ENCODE measurements at places on chromosomes 2 and 18.

GRCh38 chr2:164000176-164000575 is 264.4 kb upstream of the FIGN start:
- DNase-seq = no peak

GRCh38 chr2:217756375-217757107 is 246.3 kb downstream of the TNS1 start:
- peak; percentile 91 for DNase-seq

GRCh38 chr2:173357346-173357745 is 2.7 kb downstream of the CDCA7 start:
- no peak for DNase-seq

DNA sequence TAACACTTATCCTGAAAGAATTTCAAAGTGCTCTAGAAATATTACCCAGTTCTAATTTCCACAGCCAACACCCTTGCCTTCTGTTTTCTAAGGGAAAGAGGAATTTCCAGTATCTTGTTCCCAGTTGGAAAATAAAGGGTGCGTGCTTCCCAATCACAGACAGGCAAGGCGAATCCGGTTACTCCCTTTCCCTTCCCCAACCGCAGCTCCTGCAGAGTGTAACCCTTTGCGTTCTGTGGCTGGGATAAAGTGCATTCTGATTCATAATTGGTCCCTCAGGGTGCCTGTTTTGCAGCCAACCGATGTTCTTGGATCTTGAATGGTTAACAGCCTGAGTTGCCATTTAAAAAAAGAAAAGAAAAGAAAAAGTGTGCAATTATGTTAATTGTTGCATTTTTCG is 40.6 kb upstream of the PGAP1 start:
- DNase-seq = no peak

DNA sequence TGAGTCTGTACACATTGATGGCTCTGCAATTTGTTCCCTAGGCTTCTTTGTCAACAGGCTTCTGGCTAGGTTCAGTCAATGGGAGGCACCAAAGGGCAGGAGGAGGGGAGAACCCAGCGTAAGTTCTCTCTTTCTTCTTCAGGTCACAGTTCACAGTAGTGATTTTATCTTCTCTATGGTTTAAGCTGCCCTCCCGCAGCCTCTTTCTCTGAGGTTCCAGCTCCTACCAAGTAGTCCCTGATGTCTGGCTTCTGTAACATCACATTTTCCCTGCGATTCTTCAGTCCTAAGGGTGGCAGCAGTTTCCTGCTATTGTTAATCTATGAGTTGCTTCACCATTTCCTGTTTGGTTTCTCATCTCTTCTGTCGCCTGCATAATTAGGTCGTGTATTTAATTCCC is 107.4 kb downstream of the CPO start:
- no peak for DNase-seq

- DNase-seq = no peak
These were observed 52.7 kb upstream of the CALCRL start for GRCh38 chr2:187500585-187501359.

GRCh38 chr18:47754311-47755101 is 176.0 kb downstream of the SMAD2 start:
- DNase-seq = no peak

DNA sequence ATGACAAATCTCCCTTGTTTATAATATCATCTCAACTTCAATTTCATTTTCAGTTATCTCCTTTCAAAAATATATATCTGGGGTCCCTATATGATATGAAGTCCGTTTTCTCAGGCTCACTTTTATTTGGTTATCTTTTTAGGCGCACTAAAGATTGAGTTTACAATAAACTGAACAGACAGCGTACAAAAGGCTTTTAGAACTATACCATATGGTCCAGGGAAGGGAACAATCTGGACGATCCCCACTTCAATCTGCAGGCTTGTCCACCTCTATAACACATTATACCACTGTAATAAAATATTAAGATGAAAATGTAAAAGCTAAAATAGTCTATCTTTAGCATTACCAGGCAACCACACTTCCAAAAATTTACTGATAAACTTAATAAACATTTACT is 289.9 kb downstream of the ZEB2 start:
- no peak for DNase-seq

- no peak for DNase-seq
These were observed 42.0 kb downstream of the SP140 start for GRCh38 chr2:230267556-230267955.
